ENCODE measurements at places on chromosomes 7 and 10.

- no peak for DNase-seq
Observed at GRCh38 chr7:130379019-130379418, 1.3 kb upstream of the CPA1 start.

DNA sequence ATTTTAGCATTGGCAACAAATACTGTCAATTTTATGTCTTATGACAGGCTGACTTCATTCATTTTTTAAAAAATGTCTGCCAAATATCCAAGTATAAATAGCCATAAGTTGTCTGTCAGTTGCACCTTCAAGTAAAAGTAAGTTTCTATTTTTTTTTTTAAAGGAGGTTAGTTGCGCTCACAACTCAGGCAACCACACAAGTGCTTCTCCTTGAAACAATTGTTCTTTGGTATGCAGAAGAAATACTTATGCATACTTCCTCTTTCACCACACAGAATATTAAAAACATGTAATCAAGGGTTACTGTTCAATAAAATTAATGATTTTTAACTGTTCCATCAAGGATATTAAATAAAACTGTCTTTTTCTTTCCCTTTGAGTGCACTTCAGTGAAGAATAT, 97.9 kb downstream of the RTKN2 start:
- DNase-seq, result no peak

DNA sequence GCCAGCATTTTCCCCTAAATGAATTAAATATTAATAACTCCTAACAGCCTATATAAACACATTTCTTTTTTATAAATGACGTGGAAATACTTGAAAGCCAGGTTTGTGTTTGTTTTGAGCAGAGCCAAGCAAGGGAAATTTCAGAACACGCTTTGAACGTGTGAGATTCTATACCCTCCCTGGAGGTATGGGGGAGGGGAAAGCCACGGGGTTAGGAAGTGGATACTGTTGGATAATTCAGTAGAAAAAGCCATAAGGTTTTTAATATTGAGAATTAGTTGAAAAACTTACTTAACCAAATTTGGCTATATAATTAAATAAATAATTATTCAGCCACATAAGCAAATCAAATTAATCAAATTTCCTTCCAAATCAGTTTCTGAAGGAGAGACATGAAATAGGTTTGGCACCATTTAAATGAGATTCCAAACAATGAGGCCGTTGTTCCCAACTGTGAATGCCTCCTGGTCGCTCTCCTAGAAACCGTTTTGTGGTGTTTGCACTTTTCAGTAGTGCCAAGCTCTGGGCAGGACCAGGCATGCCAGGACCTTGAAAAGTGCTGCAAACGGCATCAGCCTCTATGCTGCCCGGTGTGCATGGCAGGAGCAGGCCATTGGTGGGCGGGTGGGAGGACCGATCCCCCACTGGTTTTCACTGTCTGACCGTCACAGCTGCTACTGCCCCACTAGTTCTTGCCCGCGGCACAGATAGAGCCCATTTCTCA, 88.1 kb downstream of the SEPTIN14 start:
- DNase-seq, result no peak

- no peak for DNase-seq
Observed at GRCh38 chr7:2604608-2605174, 27.1 kb upstream of the TTYH3 start.

DNA sequence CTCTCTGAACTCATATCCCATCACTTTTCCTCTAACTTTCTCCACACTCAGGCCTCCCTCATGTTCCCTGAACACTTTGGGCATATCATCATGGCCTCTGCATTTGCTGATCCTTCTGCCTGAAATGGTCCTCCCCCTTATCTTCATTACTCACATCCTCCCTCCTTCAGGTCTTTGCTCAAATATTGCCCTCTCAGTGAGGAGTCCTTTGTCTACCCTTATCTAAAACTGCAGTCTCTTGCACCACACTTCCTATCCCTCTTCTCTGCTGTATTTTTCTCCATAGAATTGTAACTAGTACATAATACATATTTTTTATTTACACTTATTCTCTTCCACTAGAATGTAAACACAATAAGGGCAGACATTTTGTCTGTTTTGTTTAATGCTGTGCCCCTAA, 41.7 kb downstream of the DNAJC1 start:
- no peak for DNase-seq

GRCh38 chr7:26603631-26604030, 260.8 kb downstream of the SKAP2 start:
- DNase-seq, result peak; percentile 6

- peak; percentile 100 for DNase-seq
Observed at GRCh38 chr10:77350711-77351119, 286.9 kb downstream of the KCNMA1 start.

DNA sequence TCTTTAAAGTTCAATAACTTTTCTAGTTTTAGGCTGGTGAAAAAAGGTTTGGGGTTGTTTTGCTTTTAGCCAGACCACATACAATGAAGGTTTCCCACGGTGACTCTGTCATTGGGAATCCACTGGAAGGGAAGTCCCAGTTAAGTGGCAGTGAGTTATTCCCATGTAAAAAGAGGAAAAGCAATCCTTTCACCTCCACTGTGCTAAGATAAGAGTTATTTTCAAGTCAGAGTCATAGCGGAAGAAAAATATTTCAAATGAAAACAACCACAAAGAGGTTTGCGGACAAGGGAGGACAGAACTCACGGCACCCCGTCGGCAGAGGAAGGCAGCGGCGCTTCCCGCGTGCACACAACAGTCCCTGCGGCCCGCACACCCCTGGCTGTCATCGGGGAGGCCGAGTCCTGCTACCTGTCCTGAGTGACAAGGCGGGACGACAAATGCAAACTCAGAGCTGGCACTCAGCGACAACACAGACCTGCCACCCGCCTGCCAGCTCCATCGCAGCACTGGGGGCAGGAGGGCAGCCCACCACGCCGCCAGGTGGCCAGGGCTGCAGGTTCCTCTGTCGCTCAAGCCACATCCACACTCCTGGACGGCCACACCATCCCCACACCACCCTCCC, 9.3 kb upstream of the PAPOLB start:
- no peak for DNase-seq

GRCh38 chr7:82376739-82377138, 66.8 kb downstream of the CACNA2D1 start:
- no peak for DNase-seq

GRCh38 chr10:72274730-72275350, 1.1 kb downstream of the DDIT4 start:
- DNase-seq, result peak; percentile 59

GRCh38 chr7:105691680-105692564, 110.6 kb upstream of the EFCAB10 start:
- DNase-seq, result peak; percentile 52

GRCh38 chr10:69952821-69953221, 99.8 kb upstream of the MACROH2A2 start:
- DNase-seq, result peak; percentile 37

GRCh38 chr10:25047591-25048301, 31.3 kb downstream of the THNSL1 start:
- DNase-seq, result peak; percentile 73

DNA sequence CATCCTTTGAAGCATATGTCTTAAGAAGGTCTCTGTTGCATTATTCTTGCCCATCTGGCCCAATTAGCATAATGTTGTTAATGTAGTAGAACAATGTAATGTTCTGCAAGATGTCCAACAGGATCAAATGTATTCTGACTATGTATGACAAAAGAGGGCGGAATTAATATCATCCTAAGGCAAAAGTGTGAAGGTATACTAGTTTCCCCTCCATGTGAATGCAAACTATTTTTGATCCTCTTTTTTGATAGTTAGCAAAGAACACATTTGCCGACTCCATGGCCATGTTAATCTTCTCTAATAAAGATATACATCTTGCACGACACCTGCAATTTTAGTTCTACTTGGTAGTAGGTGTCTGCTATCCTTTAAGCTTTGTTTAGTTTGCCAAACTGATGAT, 157.6 kb downstream of the ATRNL1 start:
- DNase-seq, result no peak

DNA sequence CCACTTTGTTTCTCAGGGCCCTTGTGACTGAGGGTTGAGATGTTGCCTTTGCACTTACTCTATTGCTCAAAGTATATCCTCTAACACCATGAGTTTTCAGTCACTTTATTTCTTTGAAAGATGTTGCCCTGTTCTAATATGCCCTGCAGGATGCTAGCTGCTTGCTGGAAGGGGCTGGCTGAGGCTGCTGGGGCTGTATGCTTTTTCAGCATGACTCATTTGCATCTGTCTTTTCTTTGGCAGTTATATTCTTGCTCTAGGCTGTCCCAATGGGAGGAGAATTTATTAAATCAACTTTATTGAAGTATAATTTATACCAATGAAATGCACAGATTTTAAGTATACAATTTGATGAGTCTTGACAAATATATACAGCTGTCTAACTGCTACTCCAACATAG, 157.7 kb downstream of the PLPP4 start:
- no peak for DNase-seq

DNA sequence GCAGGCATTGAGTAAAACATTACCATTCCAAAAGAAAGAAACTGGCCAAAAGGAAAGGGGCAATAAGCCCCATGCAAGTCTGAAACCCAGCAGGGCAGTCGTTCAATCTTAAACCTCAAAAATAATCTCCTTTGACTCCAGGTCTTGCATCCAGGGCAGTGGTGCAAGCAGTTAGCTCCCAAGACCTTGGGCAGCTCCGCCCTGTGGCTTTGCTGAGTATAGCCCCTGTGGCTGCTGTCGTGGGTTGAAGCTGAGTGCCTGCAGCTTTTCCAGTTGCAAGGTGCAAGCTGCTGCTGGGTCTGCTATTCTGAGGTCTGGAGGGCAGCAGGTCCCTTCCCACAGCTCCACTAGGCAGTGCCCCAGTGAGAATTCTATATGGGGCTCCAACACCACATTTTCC, 580.1 kb upstream of the AUTS2 start:
- no peak for DNase-seq

DNA sequence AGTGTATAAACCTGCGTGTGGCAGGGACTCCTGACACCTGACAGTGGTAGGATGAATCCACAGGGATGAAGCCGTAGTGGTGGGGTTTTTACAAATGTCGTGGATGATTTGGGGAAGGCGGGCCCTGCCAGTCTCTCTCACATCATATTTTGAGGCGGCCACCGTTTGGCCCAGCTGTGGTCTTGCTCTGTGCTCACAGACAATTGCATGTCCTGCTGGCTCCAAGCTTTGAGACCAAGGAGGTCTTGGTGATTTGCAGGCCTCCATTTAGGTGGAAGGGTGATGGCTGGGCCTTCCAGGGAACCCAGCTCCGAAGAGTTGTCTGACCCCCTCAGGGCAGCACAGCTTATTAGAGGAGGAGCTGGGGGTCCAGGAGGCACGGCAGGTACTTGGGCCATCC, 151.1 kb upstream of the SHH start:
- no peak for DNase-seq

- DNase-seq, result no peak
Observed at GRCh38 chr10:43225787-43226153, 41.1 kb downstream of the RASGEF1A start.

- DNase-seq, result no peak
Observed at GRCh38 chr7:133268355-133268754, 15.5 kb downstream of the EXOC4 start.

- peak; percentile 22 for DNase-seq
Observed at GRCh38 chr10:287026-287709, 151.9 kb downstream of the ZMYND11 start.

GRCh38 chr7:150944066-150945042, 33.8 kb downstream of the KCNH2 start:
- DNase-seq, result no peak

GRCh38 chr7:104480529-104480928, 152.1 kb downstream of the LHFPL3 start:
- no peak for DNase-seq

DNA sequence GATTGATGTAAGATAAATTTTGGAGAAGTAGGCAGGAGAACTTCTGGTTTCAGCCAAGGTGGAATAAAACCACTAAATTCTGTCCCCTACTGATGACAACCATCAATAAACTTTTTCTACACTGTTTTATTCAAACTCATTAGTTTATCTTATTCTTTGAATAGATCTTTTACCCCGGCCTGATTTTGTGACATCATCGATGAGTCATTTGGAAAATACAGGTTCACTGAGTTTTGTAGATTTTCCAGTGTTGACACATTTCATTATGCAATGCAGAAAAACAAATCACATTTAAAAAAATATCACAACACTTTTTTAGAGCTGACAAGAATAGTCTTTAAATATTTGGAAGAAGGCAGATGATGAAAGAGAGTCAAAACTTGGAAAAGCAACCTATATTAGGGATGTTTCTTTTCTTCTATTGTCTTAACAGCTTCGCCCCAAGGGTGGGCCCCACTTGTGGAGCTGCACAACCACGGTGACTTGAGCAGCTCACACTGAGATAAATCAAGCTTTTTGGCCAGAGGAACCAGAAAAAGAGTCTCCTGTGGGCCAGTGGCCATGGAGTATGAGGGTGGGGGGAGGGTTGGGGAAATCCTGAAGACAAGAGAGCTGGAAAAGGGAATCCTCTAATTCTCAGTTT, 112.8 kb downstream of the PTEN start:
- DNase-seq, result peak; percentile 7

- peak; percentile 89 for DNase-seq
Observed at GRCh38 chr10:83522881-83523386, 616.4 kb upstream of the GHITM start.

GRCh38 chr10:12235796-12236195, 39.8 kb downstream of the CDC123 start:
- DNase-seq, result no peak

DNA sequence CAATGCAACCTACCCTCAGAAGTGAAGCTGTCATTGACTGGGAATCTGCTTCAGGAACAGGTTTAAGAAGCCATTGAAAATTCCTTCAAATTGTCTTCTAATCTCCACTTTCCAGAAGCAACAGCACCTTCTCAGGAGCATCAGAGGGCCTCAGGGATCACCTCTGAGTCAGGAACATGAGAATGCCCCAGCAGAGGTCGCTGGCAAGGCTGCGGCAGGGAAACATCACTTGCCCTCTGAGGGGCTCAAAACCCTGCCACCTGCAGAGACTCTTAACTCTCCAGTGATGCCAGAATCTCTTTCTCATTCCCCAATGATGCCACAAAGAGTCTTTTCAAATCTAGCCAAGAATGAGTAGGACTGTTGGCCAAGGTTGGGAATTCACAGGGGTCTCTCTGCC, 5.9 kb upstream of the MAPK8 start:
- DNase-seq, result no peak

- DNase-seq, result no peak
Observed at GRCh38 chr10:50508315-50509051, 115.3 kb downstream of the SGMS1 start.

GRCh38 chr7:41122256-41122987, 580.5 kb downstream of the INHBA start:
- no peak for DNase-seq

DNA sequence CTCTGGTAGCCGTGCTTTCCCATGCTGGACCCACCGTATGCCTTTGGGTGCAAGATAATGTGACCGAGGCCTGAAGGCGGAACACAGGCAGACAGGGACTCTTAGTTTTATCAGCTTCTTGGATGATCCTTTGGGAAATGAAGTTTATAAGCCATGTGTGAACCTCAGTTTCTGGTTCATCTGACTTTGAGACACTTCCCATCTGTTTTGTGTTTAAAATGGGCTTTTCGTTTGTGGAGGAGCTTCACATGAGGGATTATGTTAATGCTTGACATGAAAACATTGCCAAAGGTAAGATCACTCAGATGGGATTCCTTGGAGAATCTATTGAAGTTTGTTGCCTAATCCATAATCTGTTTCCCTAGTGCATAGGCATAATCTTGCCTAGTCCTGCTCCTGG, 249.8 kb upstream of the LYZL1 start:
- no peak for DNase-seq
